ENCODE measurements at places on chromosomes 16 and 17.

- DNase-seq = no peak
Measured at GRCh38 chr16:72159801-72160200, 12.2 kb downstream of the PMFBP1 start.

- no peak for DNase-seq
Measured at GRCh38 chr16:10410469-10410868, 24.6 kb downstream of the ATF7IP2 start.

GRCh38 chr16:8542393-8542792, 47.9 kb downstream of the TMEM114 start:
- DNase-seq = no peak

- DNase-seq = peak; percentile 2
Measured at GRCh38 chr17:20944014-20944865, 98.6 kb downstream of the USP22 start.

DNA sequence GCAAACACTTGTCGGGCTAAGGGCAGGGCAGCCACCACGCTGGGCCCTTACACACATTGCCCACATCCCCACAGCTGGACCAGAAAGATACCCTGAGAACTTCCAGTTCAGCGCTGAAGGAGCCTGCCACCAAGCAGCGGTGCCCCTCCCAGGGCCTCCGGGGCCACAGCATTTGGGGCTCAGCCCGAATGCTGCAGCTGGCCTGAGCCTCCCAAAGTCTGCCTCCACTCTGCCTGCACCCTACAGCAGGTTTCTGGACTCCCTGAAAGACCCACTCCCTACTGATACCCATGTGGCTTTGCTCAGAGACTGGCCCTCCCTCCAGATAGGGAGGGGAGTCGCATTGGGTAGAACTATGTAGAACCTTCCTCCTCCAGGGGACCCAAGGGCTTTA, 1.5 kb downstream of the MCRIP1 start:
- no peak for DNase-seq

DNA sequence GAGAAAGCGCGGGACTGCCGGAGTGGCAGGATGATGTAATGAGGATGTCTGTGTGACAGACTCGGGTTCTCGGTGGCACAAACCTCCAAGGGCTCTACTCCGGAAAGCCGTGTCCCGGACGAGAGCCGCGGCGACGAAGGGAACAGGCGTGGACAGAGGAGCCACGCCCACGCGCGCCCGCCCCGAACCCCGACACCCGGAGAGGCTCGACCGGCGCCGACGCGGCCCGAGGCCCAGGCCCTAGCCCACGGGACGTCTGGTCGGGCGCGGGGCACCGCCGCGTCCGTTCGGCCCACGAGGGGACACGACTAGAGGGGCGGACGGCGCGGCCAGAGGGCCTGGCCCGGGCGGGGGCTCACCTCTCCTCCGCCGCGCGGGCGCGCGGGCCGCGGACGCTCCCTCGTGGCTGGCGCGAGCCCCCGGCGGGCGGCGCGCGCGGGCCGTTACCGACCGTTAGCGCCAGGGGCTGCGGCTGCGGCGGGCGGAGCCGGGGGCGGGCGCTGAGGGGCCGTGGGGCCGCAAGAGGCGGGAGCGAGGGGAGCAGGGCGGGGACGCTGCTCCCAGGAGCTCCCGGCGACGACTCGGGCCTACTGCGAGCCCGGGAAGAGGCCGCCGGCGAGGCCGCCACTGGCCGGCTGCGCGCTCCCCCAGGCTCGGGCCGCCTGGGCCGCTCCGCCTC, 2.1 kb upstream of the IRX5 start:
- DNase-seq = peak; percentile 68

DNA sequence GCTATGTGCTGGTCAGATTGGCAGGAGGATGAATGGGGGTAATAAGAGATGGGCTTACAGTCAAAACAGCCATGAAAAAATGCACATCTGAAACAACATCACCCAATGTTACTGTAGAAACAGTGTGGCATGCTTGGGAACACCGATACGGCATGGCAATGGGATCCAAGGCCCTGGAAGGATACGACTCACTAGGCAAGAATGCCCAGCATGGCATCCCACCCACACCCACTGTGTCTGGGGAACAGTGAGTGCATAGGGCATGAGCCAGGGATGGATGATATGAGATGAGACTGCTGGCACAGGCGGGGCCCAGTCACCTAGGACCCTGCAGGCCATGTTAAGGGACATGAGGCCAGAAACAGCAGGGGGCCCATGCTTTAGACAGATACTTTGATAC, 11.5 kb downstream of the TRIM25 start:
- peak; percentile 42 for DNase-seq

- DNase-seq = no peak
Measured at GRCh38 chr17:9202532-9202931, 181.2 kb downstream of the NTN1 start.

DNA sequence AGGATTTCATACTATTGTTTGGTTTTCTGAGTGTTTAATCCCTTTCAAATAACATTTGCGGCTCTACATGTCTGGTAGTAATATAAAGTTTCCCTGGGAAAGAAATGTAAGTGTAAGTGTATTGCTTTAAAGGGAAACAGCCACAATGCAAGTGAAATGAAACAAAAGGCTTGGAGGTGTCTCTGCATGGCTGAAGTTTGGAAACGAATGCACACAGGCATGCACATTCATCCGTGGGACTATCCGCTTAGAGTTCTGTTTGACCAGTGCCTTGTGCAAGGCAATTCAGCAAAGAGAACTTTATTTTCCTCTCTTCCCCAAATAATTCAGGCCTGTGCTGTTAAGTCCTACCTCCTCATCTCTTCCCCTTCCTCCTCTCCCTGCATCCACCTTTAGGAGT, 56.1 kb upstream of the MRTFB start:
- no peak for DNase-seq

GRCh38 chr17:28133562-28133970, 91.1 kb downstream of the NLK start:
- peak; percentile 8 for DNase-seq

DNA sequence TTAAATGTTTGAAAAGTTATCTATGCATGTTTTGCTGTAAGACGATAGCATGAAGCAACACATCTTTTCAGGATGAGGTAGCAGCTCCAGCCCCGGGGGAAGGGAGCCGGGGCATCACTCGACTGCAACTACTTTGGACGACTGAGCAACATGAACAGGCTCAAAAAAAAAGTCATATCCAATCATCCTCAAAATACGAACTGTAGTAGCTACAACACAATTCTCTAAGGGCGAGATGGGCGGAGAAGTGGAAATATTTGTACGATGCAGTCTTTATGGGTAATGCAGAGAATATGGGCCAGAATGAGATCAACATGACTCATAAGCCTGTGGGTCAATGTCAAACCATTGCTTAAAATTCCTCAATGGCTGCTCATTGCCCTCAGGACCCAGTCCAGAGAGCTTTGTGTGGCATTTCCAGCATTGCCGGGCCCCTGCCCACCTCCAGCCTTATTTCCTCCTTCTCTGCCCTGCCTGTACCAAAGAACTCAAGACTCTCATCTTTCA, 17.7 kb upstream of the SMURF2 start:
- peak; percentile 99 for DNase-seq

- DNase-seq = no peak
Measured at GRCh38 chr17:83006515-83007455, 72.6 kb upstream of the METRNL start.

DNA sequence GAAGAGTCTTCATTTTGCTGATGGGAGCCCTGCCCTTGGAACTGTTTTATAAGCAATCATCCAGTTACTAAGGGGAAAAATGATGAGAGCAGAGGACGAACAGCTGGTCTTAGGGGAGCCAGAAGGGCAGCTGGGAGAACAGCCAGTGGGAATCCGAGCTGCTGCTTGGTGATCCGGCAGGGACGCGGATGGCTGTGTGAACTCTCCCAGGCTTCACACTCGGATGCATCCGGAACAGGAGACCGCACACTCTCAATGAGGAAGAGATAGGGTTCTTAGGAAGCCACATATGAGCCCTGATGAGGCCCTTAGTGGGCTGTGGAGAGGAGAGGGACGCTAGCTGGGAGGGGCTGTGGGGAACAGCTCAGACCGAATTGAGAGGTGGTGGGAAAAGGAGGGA, 5.0 kb upstream of the CACNG5 start:
- DNase-seq = no peak

DNA sequence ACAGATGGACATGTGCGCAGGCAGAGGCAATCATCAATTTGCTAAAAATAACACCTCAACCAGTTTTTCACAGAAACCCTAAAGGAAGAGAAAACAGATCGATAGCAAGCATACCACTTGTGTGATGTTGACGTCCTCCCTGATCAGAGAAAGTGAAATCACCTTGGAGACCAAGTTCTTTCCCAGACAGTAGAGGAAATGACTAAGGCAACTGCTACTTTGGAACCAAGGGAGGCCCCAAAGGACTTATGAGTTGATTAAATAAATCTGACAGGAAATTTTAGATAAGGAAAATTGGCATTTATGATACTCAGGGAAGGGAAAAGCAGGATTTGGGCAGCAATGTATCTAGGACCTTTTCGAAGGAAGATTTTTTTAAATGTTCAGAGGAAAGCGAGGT, 267.1 kb upstream of the ASIC2 start:
- DNase-seq = no peak

DNA sequence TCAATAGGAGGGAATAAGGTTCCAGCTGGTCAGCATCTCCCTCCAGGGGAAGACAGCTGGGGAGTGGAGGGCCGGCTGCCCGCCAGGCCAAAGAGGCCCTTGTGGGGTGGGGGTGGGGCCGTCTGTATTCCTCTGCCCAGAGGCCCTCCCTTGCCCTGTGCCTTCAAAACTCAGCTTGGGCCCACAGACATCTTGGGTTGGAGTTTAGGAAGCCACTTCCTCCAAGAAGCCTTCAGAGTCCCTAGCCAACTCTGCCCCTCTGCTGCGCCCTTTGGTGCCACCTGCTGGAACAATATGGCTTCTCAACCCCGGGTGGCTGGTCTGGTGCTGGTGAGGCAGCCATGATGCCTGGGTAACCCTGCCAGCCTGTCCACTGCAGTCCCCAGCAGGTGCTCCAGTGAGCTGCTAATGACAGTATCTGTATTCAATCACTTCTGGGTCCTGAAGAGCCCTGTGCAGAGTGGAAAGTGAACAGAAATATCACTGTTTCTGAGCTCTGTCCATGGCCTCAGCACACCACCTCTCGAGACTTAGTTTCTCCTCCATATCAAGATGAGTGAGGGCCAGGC, 16.7 kb downstream of the HSD11B2 start:
- peak; percentile 59 for DNase-seq

DNA sequence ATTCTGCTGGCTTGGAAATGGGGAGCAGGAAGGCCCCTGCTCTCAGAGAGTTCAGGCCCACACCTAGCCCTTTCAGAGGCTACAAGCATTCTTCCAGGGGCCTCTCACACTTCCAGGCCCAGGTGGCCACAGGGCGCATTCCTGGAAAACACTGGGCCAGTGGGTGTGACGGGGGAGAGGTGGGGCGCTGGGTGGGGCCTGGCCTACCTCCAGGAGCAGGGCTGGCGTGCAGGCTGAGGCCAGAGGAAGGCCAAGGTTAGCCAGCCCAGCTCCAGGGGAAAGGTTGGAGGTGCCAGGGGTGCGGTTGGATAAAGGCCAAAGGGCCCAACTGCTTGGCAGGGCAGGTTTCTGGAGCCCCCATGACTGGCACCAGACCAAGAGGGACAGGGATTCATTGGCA, 198.2 kb downstream of the MAF start:
- no peak for DNase-seq

GRCh38 chr16:81996664-81997509, 14.4 kb downstream of the SDR42E1 start:
- peak; percentile 83 for DNase-seq

GRCh38 chr16:57666353-57667047, 1.6 kb upstream of the ADGRG3 start:
- DNase-seq = no peak

- no peak for DNase-seq
Measured at GRCh38 chr16:86826941-86827340, 248.6 kb downstream of the FOXL1 start.

- no peak for DNase-seq
Measured at GRCh38 chr16:23615805-23616204, 19.7 kb upstream of the NDUFAB1 start.

- DNase-seq = peak; percentile 62
Measured at GRCh38 chr17:38579934-38580333, 25.8 kb downstream of the SRCIN1 start.

- DNase-seq = no peak
Measured at GRCh38 chr17:81154961-81155360, 10.3 kb upstream of the PVALEF start.

- no peak for DNase-seq
Measured at GRCh38 chr17:70357190-70357589, 187.9 kb downstream of the KCNJ2 start.

DNA sequence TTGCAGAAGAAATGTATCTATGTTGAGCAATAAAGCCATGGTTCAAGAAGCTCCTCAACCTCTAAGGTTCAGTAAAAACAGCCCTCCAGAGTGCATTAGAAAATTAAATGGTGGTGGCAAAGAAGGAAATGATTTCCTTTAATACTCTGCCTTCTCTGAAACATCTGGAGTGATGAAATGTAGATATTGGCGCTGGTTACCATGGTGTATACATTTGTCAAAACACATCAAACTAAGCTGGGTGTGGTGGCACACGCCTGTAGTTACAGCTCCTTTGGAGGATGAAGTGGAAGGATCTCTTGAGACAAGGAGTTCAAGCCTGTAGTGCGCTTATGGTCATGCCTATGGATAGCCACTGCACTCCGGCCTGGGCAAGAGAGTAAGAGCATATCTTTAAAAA, 6.0 kb downstream of the CAPNS2 start:
- DNase-seq = no peak

GRCh38 chr17:79075446-79075750, 774 bp downstream of the ENGASE start:
- DNase-seq = peak; percentile 26

DNA sequence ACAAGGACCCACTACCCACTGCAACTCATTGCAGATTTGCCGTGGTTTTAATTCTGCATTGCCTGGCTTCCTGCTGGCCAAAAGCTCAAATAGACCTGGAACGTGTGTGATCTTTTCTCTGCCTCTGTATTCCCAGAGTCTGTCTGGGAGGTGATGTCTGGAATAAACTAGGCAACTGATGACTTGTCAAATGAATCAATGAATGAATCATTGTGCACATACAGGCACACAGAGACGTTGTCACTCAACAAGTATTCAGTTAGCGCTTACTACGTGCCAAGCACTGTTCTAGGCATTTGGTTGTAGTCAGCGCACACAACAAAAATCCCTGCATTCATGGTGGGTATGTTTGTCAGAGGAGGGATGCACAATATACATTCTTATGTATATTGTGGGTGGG, 8.9 kb downstream of the TMEM132E start:
- peak; percentile 18 for DNase-seq

DNA sequence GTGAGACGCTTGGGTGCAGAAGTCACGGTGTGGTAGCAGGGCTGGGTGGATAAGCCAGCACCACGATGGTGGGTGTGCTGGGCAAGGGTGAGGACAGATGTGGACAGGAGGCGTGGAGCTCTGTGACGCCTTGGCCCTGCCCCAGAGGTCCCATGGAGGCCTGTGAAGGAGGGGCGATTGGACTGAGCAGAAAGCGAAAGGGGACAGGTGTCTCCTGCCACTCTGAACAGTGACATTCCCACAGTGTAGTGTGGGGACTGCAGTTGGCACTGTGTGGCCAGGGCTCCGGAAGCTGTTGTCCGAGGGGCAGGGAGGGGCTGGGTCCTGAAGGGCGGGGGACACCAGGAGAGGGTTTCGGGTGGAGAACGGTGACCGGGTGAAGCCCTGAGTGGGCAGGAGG, 7.3 kb downstream of the TBC1D24 start:
- DNase-seq = no peak

GRCh38 chr17:10618202-10618635, 38.9 kb downstream of the MYH3 start:
- peak; percentile 82 for DNase-seq

Measured in RKO (cell line).